Aortic smooth muscle cell (primary cell): ENCODE measurements at places on chromosomes 13 and 19. TPM values are rescaled to one million over a fixed set of nuclear protein-coding genes. Genes with fewer than 3 reads are reported as not detected.

The TNNI3 gene
- total RNA-seq: not detected in 2 replicates

The ZNF223 gene
- 4.6 and 4.8 TPM in 2 replicates for total RNA-seq

The KCNN4 gene
- 10.4 and 12.2 TPM in 2 replicates for total RNA-seq

The MUC16 gene
- total RNA-seq: not detected in 2 replicates

The MYO1F gene
- total RNA-seq: 0.13 and 0.19 TPM in 2 replicates

The TMEM238 gene
- 0.12 and 0.26 TPM in 2 replicates for total RNA-seq

The ZNF730 gene
- 0.93 and 1.3 TPM in 2 replicates for total RNA-seq

The ZNF544 gene
- total RNA-seq: 32.6 and 34.4 TPM in 2 replicates
